CD4-positive, CD25-positive, alpha-beta regulatory T cell (primary cell): ENCODE measurements at places on chromosomes 1 and 21. TPM values are rescaled to one million over a fixed set of nuclear protein-coding genes. Genes with fewer than 3 reads are reported as not detected.

GRCh38 chr1:245606157-245606725 is 451.5 kb downstream of the KIF26B start:
- DNase-seq, result no peak

DNA sequence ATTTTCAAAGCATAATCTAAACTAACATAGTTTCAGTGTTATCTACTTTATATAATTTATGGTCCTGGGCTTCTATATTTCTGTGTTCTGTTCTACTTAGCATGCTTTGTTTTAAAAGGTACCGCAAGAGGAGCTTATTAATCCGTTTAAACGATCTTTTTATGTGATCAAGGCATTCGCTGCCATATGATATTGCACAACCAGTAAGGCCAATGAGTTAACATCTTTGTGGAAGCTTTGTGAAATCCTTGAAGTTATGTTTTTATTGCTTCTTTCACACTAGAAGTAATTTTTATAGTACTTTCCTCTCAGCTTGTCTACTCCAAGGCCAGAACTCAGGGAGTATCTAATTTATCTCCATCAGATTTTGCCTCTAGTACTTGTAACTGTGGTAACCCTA is 8.9 kb downstream of the LRRC8C start:
- no peak for DNase-seq

DNA sequence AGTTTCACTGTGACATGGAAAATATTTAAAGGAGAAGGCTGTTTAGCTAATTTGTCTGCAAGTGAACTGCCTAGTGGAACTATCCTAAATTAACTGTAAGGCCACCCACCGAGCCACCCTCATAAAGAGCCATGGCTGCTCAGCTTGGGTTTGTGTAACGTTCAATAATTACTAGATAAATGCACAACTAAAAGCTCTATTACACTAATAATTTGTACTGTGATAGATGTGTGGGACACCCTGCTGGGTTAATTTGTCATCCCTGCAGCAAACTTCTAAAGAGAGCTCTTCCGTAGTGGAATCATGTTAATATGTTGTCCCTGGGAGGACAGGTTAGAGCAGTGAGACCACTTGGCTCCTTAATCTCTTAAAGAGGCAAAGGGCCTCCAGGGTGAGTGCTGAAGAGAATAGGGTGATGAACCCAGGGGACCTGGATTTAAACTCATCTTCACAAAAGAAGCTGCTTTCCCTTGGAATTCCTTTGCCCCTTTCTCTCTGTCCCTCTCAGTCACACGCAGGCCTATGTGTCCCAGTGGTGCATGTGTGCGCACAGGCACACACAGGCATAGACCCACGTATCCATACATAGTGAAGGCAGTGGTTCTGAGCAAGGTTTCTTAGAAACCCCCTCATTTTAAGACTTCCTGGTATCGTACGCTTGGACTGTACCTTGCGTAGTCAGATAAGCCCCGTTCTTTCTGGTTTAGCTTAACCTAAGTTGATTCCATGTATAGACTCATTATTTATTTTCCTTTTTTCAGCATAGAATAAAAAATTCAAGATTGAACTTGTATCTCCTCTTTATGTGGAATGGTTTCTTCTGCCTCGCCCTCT is 310.3 kb downstream of the NFIA start:
- no peak for DNase-seq

DNA sequence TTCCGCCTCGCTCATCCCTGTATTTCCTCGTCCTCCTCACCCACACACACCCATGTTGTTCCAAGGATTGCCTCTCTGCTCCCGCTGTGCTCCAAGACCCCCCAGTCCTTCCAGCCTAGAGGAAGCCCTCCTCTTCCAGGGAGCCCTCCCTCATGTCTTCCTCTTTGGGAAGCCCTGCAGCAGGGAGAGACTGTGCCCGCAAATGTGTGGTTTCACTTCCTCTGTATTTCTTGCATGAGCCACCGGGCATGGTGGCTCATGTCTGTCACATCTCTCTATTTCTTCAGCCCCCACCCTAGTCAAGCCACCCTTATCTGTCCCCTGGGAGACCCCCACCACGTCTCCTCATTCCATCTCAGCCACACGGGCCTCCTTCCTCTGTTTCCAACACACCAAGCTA is 57.5 kb upstream of the PAX7 start:
- no peak for DNase-seq

- no peak for DNase-seq
Measured at GRCh38 chr1:237139732-237140131, 97.7 kb downstream of the RYR2 start.

GRCh38 chr1:59718064-59718988 is 96.4 kb upstream of the HOOK1 start:
- DNase-seq, result no peak

- no peak for DNase-seq
Measured at GRCh38 chr1:227723474-227723873, 11.6 kb downstream of the JMJD4 start.

GRCh38 chr21:21668198-21668597 is 670.0 kb downstream of the NCAM2 start:
- DNase-seq, result no peak

DNA sequence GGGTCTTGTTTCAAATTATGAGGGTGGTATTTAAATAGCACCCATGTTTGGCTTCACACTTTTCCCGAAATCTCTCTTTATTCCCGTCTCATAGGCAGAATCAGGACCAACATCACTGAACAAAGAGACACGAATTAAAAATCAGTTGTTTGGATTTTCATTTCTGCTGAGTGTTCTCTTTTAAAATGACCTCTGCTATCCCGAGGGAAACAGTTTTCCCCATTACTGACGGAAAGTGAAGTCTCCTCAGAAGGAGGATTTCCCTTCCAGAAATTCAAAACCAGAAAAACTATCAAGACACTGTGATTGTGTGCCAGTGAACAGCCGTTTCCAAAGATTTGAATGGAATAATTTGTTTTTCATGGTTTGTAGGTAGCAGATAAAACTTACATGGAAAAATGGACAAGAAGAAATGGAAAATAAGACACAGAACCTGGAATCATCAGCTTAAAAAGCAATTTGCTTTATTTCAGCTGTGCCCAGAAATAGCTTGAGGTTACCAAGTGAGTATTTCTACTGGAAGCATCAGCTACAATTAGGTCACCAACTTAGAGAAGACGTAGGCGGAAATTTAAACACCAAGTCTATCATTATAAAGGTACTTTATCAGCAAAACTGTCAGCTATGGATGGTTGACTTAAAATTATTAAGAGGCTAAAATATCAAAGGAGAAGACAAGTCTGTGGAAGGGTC is 68.5 kb downstream of the RUNX1 start:
- DNase-seq, result no peak

- no peak for DNase-seq
Measured at GRCh38 chr1:175857756-175858155, 114.4 kb upstream of the TNR start.

Gene PTPRC
- 1,070 TPM for polyA plus RNA-seq

Gene IFI44L
- 8.2 TPM for polyA plus RNA-seq

Gene C1QB
- not detected for polyA plus RNA-seq

Gene MFSD2A
- not detected for polyA plus RNA-seq
